Naive thymus-derived CD8-positive, alpha-beta T cell (primary cell): ENCODE measurements at places on chromosomes 11 and 22. TPM values are rescaled to one million over a fixed set of nuclear protein-coding genes. Genes with fewer than 3 reads are reported as not detected.

- peak overlapping the region; percentile 91 for H3K27ac ChIP-seq
- peak; percentile 92 for DNase-seq
- H3K36me3 ChIP-seq = no peaks in the 10 kb centered on the region
- H3K4me3 ChIP-seq = peak overlapping the region; percentile 92
Observed at GRCh38 chr22:25447686-25448434, 116.6 kb upstream of the GRK3 start.

- H3K27me3 ChIP-seq = no peaks in the 10 kb centered on the region
- peaks cover 28% of the 10 kb centered on the region for H3K36me3 ChIP-seq
- H3K27ac ChIP-seq = no peak overlapping the region
- peaks cover 77% of the 10 kb centered on the region for H3K4me1 ChIP-seq
- H3K4me3 ChIP-seq = no peak overlapping the region
Observed at GRCh38 chr22:23251445-23252093, 71.3 kb downstream of the BCR start.

DNA sequence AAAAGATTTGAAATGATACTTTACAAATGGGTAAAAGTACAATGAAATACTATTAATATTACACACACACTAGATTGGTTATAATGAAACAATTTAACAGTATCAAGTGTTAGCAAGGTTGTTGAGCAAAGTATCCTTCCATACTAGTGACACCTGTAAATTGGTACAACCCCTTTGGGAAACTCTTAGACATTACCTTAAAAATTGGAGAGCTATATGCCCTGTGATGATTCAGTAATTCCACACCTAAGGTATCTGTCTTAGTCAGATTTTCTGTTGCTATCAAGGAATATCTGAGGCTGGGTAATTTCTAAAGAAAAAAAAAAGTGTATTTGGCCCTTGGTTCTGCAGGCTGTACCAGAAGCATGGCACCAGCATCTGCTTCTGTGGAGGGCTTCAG, 7.4 kb upstream of the GDPD4 start:
- no peaks in the 10 kb centered on the region for H3K36me3 ChIP-seq
- DNase-seq = no peak
- no peaks in the 10 kb centered on the region for H3K4me1 ChIP-seq
- H3K27ac ChIP-seq = no peak overlapping the region
- H3K27me3 ChIP-seq = no peaks in the 10 kb centered on the region
- no peak overlapping the region for H3K4me3 ChIP-seq

GRCh38 chr11:63985812-63986155, 454 bp upstream of the OTUB1 start:
- H3K4me3 ChIP-seq = peak overlapping the region; percentile 99
- H3K27me3 ChIP-seq = no peaks in the 10 kb centered on the region
- peaks cover 30% of the 10 kb centered on the region for H3K4me1 ChIP-seq
- peak overlapping the region; percentile 99 for H3K27ac ChIP-seq

MOGAT2 gene
- total RNA-seq = not detected

OR52E8 gene
- not detected for total RNA-seq
